NCI-H1436 treated with DMSO at 0.1 percent for 48 hours (cell line): ENCODE measurements at places on chromosomes 6 and 20.

DNA sequence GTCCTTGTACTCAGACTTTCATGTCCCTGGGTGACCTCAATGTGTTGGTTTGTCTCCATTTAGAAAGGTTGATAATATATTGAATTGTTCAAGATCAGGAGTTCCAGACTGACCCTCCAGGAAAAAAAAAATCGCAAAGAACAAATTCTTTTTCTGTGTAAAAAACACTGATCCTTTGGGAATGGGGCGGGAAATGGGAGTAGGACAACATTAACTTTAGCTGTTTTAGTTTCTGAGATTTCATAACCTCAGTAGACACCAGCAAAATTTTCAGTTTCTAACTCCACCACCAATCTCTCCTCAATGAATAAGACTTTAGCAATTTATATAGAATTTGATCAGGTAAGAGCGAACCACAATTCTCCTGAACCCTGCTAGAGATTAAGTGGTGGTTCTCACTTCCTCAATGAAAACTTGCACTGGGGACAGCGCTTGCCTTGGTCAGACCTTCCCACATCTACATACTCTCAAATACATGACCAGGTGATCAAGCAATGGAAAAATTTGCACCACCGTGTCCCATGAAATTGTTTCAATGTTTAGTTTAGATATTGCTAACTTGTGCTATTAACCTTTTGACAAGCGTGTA is 231.2 kb upstream of the PLN start:
- DNase-seq, result no peak

GRCh38 chr6:45577836-45578504 is 200.2 kb upstream of the SUPT3H start:
- no peak for DNase-seq

- DNase-seq, result no peak
These were observed 32.9 kb upstream of the ZBTB24 start for GRCh38 chr6:109515781-109516409.

DNA sequence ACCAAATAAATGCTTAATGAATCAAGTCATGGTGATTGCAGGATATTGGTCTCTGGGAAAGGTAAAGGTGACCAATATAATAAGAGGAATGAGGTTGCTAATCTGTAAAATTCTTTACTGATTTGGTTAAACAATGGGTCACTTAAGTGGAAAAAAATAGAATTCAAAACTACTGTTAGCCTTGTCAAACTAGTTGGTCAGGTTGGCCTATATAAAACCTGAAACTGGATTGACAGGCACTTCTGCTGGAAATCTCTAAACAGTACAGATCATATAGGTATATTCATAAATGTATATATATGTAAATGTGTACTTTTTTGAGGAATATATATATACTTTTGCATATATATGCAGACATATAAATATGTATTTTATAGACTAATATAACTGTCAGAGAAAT is 19.7 kb downstream of the PLCB4 start:
- DNase-seq, result no peak

GRCh38 chr6:20642441-20642840 is 108.2 kb downstream of the CDKAL1 start:
- no peak for DNase-seq

DNA sequence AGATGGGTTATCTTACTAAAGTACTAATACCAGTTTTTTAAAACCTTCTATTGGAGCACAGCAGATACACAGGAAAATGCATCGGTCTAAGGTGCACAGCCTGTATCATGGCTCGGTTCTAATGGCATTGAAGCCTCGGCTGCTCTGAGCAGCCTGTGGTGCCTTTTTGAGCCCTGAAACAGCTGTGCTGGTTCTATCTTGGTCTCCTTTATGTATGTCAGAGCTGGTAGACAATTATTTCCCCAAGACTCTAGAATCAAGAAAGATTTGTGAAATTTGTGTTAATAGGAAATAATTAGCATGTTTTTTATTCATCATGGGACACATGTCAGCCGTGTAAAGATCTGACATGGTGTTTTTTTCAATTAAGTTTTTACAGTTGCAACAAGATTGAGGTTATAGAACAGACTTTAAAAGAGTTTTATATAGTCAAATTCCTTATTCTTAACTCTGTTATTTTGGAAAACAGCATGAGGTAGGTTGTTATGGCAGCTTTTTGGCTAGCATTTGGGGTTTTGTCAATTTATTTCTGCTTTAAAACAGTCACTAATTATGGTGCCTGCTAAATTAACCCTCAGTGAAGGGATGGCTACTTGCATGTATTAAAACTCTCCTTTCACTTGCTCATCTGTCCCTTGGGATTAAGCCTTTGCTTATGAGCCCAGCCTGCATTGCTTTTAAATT is 40.3 kb upstream of the C20orf144 start:
- DNase-seq, result no peak

DNA sequence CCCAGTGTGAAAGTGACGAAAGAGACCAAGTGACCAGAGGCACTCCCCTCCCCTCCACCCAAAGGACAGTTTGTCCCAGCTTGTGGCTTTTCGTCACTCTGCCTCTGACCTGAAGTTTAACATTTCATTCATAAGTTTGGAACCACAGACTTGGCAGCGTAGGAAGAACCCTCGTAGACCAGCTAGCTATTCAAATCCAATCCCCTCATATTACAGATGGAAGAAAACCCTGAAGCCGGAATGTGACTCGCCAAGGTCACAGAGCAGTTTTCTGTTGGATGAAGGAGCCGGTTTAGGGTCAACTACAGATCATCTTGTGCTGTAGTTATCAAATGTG is 3.9 kb upstream of the SYS1 start:
- DNase-seq, result no peak

DNA sequence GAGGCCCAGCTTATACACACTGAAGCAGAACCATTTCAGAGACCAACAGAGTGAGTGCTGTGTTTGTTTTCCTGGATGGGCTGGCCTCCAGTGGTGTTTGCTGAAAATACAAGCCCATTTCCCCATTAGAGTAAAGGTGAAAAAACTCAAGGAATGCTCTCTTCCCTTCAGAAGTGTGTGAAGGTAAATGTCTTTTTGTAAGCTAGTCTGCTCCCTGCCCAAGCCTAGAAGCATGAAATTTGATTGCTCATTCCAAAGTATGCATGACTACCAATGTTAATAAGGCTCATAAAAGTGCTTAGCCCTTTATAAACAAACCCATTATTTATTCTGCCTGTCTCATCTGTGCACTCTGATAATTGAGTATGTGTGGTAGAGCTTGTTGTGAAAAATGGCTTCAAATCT is 59.1 kb downstream of the ADGRF1 start:
- DNase-seq, result no peak

- no peak for DNase-seq
These were observed 61.0 kb downstream of the TCP11 start for GRCh38 chr6:35080016-35080680.

- no peak for DNase-seq
These were observed 112.0 kb upstream of the BEND6 start for GRCh38 chr6:56842686-56843475.

DNA sequence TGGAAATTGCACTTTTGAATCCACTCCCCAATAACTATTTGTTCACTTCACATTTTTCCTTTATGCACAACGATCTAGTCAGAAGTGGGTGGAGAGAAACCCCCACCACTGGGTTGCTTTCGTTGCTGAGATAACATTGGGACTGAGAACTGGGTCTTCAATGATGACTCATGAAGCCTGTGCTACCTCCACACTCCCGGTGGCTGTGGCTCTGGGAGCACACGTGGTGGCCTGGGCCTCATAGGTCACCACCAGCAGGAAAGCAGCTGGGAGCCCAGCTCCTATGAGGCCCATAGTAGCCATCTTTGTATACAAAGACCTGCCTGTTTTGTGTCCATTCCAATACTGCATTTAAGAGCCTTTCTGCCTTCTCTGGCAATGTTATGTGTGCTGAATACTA is 178.0 kb upstream of the SASH1 start:
- DNase-seq, result no peak

DNA sequence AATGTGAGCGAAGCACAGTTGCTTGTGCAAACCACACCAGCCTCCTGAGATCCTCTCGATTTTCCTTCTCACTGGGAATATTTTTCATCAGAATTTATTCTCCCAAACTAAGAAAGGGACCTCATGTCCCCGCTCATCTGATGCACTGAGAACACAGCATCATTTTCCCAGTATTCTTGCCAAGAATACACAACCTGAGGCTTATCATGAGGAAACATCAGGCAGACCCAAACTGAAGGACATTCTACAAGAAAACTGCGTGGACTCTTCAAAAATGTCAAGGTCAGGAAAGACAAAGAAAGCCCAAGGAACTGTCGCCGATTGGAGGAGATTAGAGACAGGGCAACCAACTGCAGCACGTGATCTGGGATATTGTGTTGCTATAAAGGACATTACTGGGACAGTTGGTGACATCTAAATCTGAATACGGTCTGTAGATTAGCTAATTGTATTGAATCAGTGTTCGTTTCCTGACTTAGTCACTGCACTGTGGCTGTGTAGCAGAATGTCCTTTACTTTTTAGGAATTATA is 72.3 kb downstream of the SNX5 start:
- no peak for DNase-seq

DNA sequence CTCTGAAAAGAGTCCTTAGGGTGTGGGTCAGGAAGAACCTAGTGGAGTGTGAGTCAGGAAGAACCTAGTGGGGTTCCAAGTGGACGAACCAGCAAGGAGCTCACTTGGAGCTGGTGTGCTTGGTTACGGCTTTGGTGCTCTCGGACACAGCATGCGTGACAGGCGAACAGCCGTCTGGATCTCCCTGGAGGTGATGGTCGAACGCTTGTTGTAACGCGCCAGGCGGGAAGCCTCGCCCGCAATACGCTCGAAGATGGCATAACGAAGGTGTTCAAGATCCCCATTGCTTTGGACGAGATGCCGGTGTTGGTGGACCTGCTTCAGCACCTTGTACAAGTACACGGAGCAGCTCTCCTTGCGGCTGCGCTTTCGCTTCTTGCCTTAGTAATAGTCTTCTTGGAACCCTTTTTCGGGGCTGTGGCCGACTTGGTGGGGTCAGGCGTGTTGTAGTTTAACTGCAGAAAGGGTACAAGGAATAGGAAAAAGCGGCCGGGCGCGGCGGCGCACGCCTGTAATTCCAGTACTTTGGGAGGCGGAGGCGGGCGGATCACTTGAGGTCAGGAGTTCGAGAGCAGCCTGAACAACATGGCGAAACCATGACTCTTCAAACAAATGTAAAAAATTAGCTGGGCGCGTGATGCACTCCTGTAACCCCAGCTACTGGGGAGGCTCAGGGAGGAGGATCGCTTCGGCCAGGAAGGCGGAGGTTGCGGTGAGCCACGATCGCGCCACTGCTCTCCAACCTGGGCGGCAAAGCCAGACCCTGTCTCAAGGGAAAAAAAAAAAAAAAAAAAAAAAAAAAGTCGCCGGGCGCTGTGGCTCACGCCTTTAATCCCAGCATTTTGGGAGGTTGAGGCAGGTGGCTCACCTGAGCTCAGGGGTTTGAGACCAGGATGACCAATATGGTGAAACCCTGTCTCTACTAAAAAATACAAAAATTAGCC is 48.0 kb downstream of the OR2B2 start:
- no peak for DNase-seq

- no peak for DNase-seq
These were observed 6.7 kb upstream of the ATXN1 start for GRCh38 chr6:16767765-16768476.

DNA sequence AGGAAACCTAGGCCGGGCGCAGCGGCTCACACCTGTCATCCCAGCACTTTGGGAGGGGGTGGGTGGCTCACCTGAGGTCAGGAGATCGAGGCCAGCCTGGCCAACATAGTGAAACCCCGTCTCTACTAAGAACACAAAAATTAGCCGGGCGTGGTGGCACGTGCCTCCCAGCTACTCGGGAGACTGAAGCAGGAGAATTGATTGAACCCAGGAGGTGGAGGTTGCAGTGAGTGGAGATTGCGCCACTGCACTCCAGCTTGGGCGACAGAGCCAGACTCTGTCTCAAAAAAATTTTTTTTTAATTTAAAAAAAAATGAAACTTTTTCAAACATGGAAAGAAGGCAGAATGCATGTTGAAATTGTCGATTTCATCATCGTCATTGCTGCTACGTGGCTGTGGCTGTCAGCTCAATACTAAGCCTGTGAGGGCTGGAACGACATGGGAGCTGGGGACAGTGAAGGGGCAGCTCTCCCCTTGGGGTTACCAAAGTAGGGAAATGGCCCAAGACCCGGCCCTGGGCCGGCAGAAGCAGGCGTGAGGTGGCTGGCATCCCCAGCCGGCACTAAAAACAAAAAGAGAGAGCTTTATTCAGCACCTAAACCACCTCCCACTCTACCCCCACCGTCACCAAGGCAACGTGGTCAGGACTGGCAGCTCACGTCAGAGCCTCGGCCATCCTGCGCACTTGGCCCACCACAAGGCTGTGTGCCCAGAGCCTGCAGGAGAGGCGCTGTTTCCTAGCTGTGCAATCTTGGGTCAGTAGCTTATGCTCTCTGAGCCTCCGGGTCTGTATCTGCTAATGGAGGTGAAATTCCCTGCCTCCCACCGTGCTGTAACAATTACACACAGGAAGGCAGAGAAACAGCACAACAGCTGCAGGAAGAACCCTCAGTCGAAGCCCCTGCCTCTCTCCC is 30.8 kb downstream of the AGPAT4 start:
- DNase-seq, result no peak
